ENCODE measurements at places on chromosomes 1 and 21. TPM values are rescaled to one million over a fixed set of nuclear protein-coding genes. Genes with fewer than 3 reads are reported as not detected.

The SLC27A3 gene
- 85.0 TPM for polyA plus RNA-seq

The RPTN gene
- polyA plus RNA-seq, result not detected

The RHD gene
- 0.05 TPM for polyA plus RNA-seq

The FCRL4 gene
- polyA plus RNA-seq, result not detected

The CRABP2 gene
- 5.0 TPM for polyA plus RNA-seq

The PTPN22 gene
- polyA plus RNA-seq, result 1.5 TPM

The TINAGL1 gene
- 146 TPM for polyA plus RNA-seq

The BECN2 gene
- not detected for polyA plus RNA-seq

The LCA5L gene
- polyA plus RNA-seq, result 3.5 TPM

Measured in adrenal gland (tissue), 19 donors.